ELR (cell line): ENCODE measurements at places on chromosomes 5 and 9.

GRCh38 chr9:93461821-93462220 lies 8.4 kb upstream of the FAM120AOS start:
- no peak for DNase-seq

DNA sequence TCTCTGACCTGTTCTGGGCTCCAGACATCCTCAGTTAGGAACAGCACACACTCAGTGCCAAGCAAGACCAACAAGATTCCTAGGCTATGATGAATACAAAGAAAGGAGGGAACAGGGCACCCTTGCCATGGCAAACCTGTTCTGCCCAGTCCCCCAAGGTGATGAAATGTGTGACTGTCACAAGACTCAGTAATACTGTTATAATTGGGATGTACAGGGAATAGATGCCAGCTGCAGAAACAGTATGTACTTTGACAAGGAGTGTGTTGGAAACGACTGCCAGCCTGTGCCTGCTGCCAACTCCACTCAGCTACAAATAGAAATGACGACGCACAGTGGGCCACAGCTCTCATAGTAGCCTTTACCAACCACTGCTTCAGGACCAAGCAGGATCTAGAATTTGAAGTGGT lies 453.0 kb downstream of the EFNA5 start:
- no peak for DNase-seq

DNA sequence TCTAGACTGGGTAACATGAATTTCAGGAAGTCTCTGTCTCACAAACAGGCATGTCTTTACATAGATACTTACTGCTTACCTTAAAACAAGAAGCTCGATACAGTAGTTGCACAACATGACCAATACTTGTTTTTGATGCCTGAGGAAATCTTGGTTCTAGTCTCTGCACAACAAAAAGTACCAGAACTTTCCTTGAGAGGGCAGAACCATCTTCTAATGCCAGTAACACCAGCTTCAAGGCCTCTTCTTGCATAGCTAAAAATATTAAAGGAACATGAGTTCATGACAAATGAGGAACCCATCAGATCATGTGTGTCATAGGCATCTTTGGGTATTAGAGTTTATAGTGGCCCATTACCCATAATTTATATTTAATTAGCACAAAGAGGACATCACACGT lies 22.0 kb downstream of the RC3H2 start:
- no peak for DNase-seq

DNA sequence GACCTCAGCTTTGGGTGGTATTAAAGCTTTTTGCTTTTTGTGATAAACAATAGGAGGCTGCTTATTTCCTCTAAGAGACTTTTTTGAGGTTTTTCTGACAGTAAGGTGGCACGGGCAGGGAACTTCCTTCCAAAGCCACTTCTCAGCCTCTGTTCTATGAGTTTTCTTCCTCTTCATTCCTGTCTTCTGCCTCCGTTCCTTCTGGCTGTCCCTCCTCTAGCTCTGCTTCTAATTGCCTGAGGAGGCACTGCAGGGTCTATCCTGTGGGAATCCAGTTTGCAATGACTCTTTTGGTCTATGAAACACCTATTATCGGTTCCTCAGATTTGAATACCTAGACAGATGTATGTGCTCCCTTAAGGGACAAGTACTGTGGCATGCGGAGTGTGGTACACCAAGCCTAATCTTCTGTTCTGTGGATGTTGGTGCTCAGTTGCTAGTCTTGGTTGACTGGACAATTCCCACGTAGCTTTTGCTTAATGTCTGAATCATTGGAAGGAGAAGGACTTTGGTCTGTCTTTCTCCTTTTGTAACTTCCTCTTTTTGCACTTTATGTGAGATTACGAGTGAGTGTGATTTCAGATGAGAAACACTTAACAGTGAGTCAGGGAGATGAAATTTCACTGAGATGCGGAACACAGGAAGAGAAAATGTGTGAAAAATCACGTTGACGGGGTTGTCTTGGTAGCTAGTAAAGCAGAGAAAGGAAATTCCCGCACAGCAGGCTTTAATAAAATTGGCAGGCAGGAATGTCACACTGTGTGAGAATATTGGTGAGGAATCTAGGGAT lies 305.2 kb downstream of the EFNA5 start:
- peak; percentile 55 for DNase-seq
